IgD-negative memory B cell (primary cell): ENCODE measurements at places on chromosomes 3 and 15. TPM values are rescaled to one million over a fixed set of nuclear protein-coding genes. Genes with fewer than 3 reads are reported as not detected.

MYZAP gene
- 1.8 TPM for polyA plus RNA-seq

CFAP44 gene
- 0.34 TPM for polyA plus RNA-seq

BFSP2 gene
- polyA plus RNA-seq = 2.8 TPM

IQCH gene
- polyA plus RNA-seq = 0.13 TPM

C3orf80 gene
- not detected for polyA plus RNA-seq

LRRC49 gene
- polyA plus RNA-seq = not detected

NPHP3 gene
- 5.4 TPM for polyA plus RNA-seq

SEMA3G gene
- polyA plus RNA-seq = 0.04 TPM

HRG gene
- polyA plus RNA-seq = not detected

FEZF2 gene
- polyA plus RNA-seq = not detected

FAM107A gene
- polyA plus RNA-seq = not detected

AQR gene
- polyA plus RNA-seq = 11.1 TPM

NPTN gene
- polyA plus RNA-seq = 27.1 TPM

TMIE gene
- polyA plus RNA-seq = not detected

CCR3 gene
- 0.15 TPM for polyA plus RNA-seq

ISL2 gene
- polyA plus RNA-seq = 0.89 TPM

ABHD17C gene
- 0.11 TPM for polyA plus RNA-seq

OSBPL10 gene
- 126 TPM for polyA plus RNA-seq

ILDR1 gene
- 4.0 TPM for polyA plus RNA-seq

TGM4 gene
- 0.06 TPM for polyA plus RNA-seq

CTDSPL gene
- polyA plus RNA-seq = not detected

SNX22 gene
- polyA plus RNA-seq = 55.3 TPM

ACKR2 gene
- not detected for polyA plus RNA-seq

LDHAL6B gene
- not detected for polyA plus RNA-seq

C3orf20 gene
- not detected for polyA plus RNA-seq

CPN2 gene
- polyA plus RNA-seq = not detected

CERS3 gene
- polyA plus RNA-seq = not detected

RHCG gene
- polyA plus RNA-seq = not detected

AP3B2 gene
- polyA plus RNA-seq = 0.35 TPM

GXYLT2 gene
- polyA plus RNA-seq = not detected

ALPK3 gene
- polyA plus RNA-seq = not detected

PLCL2 gene
- polyA plus RNA-seq = 43.4 TPM

C15orf39 gene
- 6.3 TPM for polyA plus RNA-seq

HGD gene
- polyA plus RNA-seq = 0.24 TPM

ACAN gene
- not detected for polyA plus RNA-seq

PRR20G gene
- not detected for polyA plus RNA-seq

PLA2G4B gene
- polyA plus RNA-seq = 1.3 TPM

FLNB gene
- 19.7 TPM for polyA plus RNA-seq

GP9 gene
- polyA plus RNA-seq = 4.3 TPM

RLBP1 gene
- not detected for polyA plus RNA-seq

LRRC31 gene
- polyA plus RNA-seq = not detected

FAM98B gene
- polyA plus RNA-seq = 2.1 TPM

PAQR5 gene
- not detected for polyA plus RNA-seq

FILIP1L gene
- polyA plus RNA-seq = 1.1 TPM

NR1I2 gene
- 0.58 TPM for polyA plus RNA-seq

NCKIPSD gene
- polyA plus RNA-seq = 17.2 TPM

ARF4 gene
- 114 TPM for polyA plus RNA-seq

SEMA4B gene
- polyA plus RNA-seq = 191 TPM

TMCO5A gene
- polyA plus RNA-seq = not detected

EFCC1 gene
- not detected for polyA plus RNA-seq

GP5 gene
- polyA plus RNA-seq = 0.05 TPM

SLC38A3 gene
- polyA plus RNA-seq = not detected

ISLR2 gene
- polyA plus RNA-seq = not detected

CFAP92 gene
- not detected for polyA plus RNA-seq

OR5K2 gene
- polyA plus RNA-seq = not detected

PTH1R gene
- not detected for polyA plus RNA-seq

CSTA gene
- polyA plus RNA-seq = not detected
